ENCODE measurements at places on chromosomes 12 and 14. TPM values are rescaled to one million over a fixed set of nuclear protein-coding genes. Genes with fewer than 3 reads are reported as not detected.

DNA sequence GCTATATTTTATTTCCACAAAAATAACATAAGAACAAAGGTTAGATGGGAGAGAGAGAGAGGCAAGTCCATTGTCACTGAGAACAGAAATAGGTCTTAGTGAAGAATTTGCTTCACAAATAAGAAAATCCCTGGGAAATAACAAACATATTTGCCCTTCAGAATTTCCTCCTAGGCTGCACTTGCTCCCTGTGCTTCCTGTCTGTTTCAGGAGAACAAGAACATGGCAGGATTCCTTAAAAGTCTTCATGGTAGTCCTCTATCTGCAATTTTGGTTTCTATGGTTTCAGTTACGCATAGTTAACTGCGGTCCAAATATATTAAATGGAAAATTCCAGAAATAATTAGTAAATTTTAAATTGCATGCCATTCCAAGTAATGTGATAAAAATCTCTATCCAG is 34.1 kb downstream of the SENP1 start:
- DNase-seq: no peak

GRCh38 chr12:2413301-2413700 is 360.5 kb downstream of the CACNA1C start:
- no peak for DNase-seq

KRT73 gene
- total RNA-seq: not detected

- DNase-seq: no peak
Observed at GRCh38 chr12:76422543-76423438, 74.6 kb upstream of the BBS10 start.

DNA sequence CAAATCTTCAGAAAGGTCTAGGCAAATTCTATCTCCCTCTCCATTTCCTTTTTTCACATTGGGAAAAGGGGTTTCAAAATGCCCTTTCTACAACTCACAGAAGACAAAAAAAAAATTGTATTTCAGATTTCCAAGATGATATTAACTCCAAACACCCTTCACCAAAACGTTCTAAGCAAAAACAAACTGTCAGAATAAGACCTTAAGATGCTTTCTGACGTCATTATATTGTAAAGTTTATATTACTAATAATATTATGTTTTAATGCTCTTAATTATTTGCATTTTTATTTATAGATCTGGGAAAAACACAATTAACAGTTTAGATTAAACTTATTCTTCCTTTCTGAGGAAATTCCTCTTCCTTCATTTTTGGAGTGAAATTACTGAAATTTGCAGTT is 624.2 kb downstream of the GALC start:
- no peak for DNase-seq

- DNase-seq: peak; percentile 83
Observed at GRCh38 chr12:122449317-122449716, 26.8 kb upstream of the CLIP1 start.

REC8 gene
- 14.0 TPM for total RNA-seq

FOXN4 gene
- total RNA-seq: not detected

DNA sequence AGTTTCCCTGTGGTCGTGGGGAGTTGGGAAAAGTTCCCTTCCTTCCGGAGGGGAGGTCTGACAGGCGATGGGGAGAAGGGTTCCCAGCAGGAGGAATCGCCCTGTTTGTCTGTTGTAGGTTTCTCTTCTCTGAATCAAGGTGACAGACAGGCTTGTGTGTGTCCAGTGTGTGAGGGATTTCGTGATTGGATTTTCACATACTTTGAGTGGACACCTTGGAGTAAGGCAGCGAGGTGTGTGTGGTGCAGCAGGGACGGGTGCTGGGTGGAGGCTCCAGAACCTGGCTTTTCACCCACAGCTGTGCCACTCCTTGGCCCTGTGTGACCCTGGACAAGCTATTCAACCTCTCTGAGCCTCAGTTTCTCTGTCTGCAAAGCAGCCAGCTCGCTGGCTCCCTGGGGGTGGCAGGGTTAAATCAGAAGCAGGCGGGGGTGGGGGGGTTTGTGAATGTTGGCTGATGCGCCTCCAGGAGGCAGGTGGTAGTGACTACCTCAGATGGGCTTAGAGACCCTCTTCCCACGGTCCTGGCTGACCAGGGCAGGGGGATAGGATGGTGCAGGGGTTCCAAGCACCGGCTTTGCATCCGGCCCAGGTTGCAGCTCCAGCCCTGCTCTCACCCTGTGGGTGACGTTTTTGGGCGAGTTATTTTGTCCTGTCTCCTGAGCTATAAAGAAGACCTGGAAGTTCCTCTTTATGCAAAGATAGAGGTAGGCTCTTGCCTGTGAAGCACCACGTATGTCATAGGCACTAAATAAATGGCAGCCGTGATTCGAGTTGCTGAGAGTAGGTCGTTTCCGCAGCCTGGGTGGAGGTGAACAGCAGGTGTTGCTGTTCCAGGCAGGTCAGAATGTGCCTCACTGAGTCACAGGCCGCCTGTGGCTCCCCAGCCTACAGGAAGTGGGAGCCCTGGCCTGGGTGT is 679 bp downstream of the BDKRB2 start:
- DNase-seq: no peak

- no peak for DNase-seq
Observed at GRCh38 chr12:108181095-108181454, 52.0 kb downstream of the WSCD2 start.

SERPINA10 gene
- not detected for total RNA-seq

Data from HT-29 (cell line).